ENCODE measurements at places on chromosomes 1 and 21.
A peak's percentile ranks its signal among the peaks of the same experiment; 100 is the strongest.

DNA sequence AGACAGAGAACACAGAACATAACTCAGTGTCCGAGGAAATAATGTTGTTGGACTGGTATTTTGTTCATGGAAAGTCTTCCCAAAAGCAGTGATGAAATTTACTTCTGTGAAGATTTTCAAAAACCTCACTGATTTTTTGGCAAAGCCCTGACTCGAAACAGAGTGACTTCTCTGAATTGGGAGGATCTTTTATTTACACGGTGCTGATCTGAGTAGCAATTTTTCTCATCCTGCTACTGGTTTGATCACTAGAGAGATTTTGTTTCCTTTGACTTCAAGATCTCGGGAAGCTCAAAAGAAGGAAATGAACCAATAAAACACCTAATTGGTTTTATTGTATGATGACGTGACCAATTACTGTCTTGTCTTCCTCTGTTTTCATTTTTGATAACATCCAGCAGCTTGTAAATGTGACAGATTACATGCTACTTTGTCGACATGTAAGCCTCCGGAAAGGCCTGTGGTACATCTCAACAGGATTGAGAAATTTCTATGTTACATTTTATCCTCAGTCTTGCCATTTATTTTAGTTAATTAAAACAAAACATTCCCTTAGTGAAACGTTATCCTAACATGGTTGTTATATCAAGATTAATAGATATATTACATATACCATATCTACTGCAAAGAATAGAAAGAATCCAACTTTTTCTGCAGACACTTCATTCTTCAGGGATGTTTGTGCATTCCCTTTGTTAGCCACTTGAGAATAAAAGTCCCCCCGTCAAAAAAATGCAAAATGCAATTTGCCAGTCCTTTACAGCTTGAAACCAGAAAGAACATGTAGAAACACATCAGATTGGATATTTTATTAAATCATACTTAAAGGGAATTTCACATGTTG, 42.8 kb upstream of the IFI44L start:
- DNase-seq = peak; percentile 14

DNA sequence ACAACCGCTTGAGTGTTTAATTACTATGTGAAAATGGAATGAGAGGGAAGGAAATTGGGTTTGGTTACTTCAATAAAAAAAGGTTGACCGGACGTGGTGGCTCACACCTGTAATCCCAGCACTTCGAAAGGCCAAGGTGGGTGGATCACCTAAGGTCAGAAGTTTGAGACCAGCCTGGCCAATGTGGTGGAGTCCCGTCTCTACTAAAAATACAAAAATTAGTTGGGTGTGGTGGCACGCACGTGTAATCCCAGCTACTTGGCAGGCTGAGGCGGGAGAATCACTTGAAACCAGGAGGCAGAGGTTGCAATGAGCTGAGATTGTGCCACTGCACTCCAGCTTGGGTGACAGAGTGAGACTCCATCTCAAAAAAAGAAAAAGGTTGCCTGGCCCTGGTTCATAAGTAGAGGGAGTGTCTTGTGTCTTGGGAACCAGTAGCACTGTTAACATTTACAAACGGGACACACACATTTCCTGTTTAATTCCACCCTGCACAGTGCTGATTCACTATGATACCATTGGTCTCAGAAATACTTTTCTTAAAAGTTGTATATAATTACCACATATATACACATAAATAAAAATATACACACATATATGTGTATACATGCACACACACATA, 27.6 kb upstream of the CLDN14 start:
- no peak for DNase-seq

DNA sequence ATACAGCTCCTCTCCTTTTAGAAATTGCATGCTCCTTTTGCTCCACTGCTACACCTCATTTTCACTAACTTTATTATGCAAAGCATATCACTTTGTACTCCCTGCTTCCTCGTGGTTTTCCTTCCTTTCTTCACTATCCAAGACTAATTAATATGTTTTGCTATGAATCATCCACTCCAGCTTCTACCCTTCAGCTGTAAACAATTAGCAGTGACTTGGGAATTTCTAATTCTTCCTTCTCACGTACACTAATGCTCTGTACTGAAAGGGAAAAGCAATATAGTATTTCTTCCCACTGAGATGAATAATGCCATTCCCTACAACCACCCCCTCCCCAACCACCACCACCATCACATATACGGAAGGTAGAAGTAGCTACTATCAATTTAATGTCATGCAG, 1917.0 kb downstream of the MRPL39 start:
- no peak for DNase-seq

DNA sequence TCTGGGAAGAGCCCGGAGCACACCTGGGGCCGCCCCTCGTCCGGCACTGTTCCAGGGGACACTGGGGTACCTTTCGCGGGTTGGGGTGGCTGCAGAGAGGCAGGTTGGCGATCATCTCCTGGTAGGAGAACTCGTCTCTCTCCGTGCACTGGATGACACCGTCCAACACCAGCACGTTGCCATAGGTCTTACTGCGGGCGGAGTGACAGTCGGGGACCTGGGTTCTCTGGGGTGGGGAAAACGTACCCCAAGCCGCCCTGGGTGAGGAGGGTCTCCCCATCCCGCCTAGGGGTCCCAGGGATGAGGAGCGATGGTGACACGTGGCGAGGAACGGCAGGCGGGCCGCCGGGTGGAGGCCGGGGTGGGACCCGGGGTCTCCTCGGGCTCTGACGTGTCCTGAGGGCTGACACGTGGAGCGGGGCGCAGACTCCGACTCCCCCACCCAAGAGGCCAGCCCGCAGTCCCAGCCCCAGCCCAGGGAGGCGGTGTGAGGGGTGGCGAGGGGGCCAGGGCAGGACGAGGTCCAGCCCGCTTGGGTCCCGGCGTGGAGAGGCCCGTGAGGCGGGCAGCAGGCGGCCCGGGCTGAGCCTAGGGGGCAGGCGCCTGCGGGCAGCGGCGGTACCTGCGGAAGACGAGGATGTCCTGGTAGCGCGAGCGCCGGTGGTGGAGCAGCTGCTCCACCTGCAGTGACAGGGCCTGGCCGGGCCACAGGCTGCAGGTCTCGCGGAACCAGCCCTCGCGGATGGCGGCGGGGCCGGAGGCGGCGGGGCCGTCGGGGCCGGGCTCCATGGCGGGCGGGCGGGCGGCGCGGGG, 457 bp downstream of the SRM start:
- no peak for DNase-seq

DNA sequence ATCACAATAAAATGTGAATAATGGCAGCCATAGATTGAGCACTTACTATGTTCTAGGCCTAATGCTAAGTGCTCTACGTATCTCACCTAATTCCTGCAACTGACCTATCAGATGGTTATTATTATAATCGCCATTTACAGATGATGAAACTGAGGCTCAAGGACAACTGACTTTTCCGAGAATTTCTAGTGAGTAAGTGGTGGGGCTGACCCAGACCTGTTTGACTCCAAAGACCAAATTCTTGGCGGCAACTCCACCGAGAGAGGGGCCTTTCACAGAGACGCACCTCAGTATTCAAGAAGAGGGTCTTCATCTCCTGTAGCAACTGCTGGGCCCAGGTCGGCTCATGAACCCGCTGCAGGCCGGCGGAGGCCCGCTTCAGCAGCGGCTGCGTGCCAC, 573 bp downstream of the TMEM234 start:
- no peak for DNase-seq

GRCh38 chr1:154844297-154844681, 25.8 kb downstream of the KCNN3 start:
- no peak for DNase-seq

DNA sequence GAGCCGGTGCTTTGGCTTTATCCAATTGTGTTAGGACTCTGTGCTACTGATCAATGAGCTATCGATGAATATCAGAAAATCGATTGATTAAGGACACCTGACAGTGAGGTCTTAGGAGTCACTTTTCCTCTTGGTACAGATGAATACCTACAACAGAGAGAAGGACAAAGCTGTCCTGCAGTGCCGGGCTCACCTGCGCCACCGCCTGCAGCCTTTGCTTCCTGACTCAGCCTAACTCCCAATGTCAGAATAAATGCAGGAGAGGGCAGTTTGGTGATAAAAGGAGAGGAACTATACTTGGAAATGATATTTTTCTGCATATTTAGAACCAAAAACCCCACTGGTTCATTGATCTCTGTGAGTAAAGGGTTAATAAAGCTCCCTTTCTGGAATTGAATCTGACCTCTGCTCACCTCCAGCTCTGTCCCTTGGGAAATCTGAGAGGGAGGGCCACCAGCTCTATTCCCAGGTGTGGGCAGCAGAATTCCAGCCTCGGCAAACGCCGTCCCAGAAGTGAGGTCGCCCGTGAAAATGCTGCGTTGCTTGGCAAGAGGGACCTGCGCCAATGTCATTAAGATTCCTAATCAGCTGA, 39.3 kb downstream of the POFUT2 start:
- no peak for DNase-seq

DNA sequence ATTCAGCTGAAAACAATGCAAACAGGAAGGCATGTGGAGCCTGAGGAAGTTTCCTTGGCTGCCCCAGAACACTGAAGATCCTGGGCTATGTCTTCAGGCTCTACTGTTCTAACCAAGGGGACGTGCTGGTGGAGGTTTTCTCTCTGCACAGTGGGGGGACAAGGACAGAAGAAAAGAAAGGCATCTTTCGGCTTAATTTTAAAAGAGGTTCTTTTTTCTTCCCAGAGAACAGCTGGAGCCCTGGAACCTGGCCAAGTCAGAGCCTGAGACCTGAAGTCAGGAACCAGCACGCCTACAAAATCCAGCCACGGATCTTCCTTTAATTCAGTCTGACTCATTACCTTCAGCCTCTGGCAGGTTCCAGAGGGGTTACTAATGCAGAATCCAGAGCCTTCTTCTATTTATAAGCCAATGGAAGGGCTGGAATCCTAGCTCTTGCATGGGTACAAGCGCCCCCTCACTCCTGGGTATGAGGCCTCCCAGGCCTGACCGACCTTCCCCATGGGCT, 19.8 kb downstream of the CTNNBIP1 start:
- DNase-seq = peak; percentile 86

Data from tongue (tissue), 3 donors.